ENCODE measurements at places on chromosomes 7 and 10. TPM values are rescaled to one million over a fixed set of nuclear protein-coding genes. Genes with fewer than 3 reads are reported as not detected.
A peak's percentile ranks its signal among the peaks of the same experiment; 100 is the strongest.

GRCh38 chr7:98795741-98796493 lies 73.9 kb downstream of the TMEM130 start:
- DNase-seq = no peak

PNLIP gene
- total RNA-seq = not detected

DNA sequence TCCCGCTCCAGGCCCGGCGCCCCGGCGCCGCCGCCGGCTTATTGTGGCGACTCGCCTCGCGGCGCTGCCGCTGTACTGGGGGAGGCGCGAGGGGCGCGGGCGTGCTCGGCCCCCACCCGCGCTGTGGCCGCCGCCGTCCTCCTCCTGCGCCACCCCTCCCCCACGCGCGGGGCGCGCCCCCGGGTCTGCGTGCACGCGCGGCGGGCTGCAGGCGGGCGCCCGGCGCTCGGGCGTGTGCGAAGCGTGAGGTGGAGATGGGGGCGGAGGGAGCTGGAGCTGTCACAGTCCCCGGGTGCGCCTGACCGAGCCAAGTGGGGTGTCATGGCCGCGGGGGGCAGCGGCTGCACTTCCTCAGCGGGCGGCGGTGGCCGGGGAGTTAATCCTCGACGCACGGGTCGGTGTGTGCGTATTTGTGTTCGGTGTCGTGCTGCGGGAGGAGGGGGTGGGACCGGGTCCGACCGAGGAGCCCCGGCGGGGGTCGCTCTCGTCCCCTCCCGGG lies 672 bp downstream of the LCOR start:
- DNase-seq = peak; percentile 70

CRHR2 gene
- not detected for total RNA-seq

DNA sequence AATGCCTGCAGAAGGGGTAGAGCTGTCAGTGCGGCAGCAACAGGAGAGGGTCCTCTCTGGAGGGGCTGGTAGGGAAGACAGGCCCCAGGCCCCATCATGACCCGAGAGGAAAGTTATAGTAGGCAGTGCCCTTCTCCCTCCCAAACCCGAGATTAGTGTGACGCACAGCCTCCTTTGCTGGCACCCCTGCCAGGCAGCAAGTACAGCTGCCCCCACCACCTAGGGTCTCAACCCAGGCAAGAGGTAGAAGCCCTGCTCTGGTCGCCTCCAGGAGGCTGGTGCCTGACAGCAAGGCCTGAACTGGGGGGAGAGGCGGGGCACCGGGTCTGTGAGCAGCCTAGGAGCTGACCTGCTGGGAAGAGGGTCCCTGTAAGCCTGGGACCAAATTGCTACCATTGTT lies 15.5 kb downstream of the LOXL4 start:
- no peak for DNase-seq

DNA sequence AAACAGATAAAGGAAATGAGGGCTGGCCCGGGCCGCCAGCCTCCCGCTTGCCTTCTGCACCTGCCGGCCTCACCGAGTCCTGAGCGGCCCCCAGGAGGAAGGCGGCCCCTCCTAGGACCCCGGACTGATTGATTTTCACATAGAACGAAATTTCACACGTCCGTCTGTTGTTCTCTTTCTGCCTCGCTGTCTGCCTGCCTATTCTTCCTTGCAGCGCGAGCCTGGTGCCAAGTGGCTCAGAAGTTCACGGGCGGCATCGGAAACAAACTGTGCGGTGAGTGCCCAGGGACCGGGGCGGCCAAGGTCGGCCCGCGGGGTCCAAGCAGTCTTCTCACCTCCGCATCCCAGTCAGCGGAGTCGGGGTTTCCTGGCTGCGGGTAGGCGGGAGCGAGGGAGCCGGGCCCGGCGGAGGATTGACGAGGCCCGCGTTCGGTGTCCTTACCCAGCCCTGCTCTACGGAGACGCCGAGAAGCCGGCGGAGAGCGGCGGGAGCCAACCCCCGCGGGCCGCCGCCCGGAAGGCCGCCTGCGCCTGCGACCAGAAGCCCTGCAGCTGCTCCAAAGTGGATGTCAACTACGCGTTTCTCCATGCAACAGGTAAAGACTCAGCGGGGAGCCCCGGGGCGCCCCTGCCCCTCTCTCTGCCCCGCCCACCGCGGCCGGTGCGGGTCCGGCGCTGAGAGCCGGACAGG lies 967 bp downstream of the GAD2 start:
- DNase-seq = no peak

GRCh38 chr7:8985255-8985654 lies 551.8 kb downstream of the NXPH1 start:
- DNase-seq = no peak

EGR2 gene
- 0.31 TPM for total RNA-seq

- DNase-seq = no peak
Measured at GRCh38 chr10:88314362-88314761, 268.8 kb downstream of the RNLS start.

- no peak for DNase-seq
Measured at GRCh38 chr10:85608706-85609105, 757.9 kb downstream of the GRID1 start.

- DNase-seq = peak; percentile 83
Measured at GRCh38 chr7:30459591-30460245, 18.9 kb downstream of the NOD1 start.

SRGN gene
- 428 TPM for total RNA-seq

NDUFB2 gene
- total RNA-seq = 256 TPM

DNA sequence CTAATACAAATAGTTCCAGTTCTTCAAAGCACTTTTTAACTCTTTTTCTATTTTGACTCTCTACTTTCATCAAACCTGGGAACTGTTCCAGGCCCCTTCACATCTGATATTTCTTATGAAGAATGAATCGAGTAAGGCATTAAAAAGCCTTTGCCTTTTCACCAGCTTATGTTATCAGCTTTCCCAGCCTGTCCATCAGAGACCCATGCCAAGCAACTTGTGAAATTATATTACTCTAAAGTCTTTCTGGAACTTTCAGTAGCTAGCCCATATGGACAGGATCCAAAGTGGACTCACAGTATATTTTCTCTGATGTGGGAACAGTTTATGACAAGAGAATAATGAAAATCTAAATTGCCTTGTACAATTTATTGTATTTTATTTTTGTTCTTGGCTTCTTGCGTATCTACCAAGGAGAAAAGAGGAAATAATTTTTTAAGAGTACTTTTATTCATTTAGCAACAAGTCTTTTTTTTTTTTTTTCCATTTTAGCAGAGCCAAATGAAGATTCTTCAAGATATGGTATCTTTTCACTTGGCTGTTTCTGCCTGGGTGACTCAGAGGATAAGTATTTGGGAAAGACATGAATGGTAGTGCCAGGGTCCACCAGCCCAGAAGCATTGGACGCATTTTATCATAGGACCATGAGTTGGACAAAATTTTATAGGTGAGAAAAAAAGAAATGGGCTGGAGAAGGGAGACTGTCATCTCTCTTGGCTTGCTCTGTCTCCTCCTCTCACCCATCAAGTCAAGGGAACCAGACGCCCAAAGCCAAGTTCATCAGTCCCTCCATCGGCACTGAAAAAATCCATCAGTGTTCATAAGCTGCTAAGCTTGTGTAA lies 195.8 kb upstream of the NEBL start:
- no peak for DNase-seq

ELAPOR2 gene
- total RNA-seq = not detected

DNA sequence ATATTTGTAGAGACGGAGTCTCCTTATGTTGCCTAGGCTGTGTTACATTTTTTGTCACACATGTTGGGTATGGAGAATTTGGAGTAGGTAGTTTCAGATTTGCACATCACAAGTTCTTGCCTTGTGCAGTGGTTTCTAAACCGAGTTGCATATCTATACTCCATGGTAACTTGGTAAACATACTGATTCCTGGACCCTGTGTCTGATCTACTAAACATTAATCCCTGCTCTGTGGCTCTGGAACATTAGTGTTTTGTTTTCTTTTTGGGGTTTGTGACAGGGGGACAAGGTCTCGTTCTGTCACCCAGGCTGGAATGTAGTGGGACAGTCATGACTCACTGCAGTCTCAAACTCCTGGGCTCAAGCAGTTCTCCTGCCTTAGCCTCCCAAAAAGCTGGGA lies 24.7 kb downstream of the AUTS2 start:
- no peak for DNase-seq

- DNase-seq = peak; percentile 5
Measured at GRCh38 chr10:10869592-10869991, 148.1 kb upstream of the CELF2 start.

SLC4A2 gene
- total RNA-seq = 156 TPM

GRCh38 chr7:148699782-148700629 lies 1.3 kb downstream of the CUL1 start:
- peak; percentile 36 for DNase-seq

Data from HFFc6 (cell line).